ENCODE measurements at places on chromosomes 11 and 22.
A peak's percentile ranks its signal among the peaks of the same experiment; 100 is the strongest.

- DNase-seq = no peak
Observed at GRCh38 chr22:49228431-49229037, 599.1 kb downstream of the BRD1 start.

GRCh38 chr11:61833926-61834277 is 5.8 kb downstream of the FADS2 start:
- DNase-seq = no peak

DNA sequence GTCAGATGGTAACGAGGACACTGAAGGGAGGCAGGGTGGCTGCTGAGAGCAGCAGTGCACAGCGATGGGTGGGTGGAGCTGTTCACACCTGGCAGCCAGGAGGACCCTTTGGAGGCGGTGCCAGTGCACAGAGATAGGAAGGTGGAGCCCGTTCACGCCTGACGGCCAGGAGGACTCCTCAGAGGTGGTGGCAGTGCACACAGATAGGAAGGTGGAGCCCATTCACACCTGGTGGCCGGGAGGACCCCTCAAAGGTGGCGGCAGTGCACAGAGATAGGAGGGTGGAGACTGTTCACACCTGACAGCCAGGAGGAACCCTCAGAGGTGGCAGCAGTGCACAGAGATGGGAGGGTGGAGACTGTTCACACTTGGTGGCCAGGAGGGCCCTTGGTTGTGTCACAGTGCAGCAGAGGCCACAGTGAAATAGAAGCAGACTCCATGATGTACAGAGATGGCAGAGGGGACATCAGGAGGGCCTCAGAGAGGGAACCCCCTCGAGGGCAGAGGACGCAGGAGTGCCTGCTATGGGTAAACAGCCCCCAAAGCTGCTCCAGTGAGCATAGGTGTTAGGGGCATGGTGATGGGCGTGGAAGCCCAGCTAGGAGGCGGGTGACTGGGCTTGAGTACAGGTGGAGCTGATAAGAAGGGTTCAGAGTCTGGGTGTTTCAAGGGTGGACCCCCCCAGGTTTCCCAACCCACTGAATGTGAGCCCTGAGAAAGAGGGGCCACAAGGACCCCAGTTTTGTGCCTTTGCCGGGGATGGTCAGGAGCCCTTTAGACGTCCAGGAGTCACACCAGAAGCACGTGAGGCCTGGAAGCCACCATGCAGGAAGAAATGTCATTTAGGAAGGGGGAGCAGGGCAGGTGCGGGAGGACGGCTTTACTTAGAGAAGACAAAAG is 566.7 kb downstream of the BRD1 start:
- no peak for DNase-seq

- no peak for DNase-seq
Observed at GRCh38 chr22:26443901-26444690, 15.0 kb downstream of the ASPHD2 start.

GRCh38 chr22:50016988-50017700 is 4.6 kb upstream of the IL17REL start:
- DNase-seq = no peak

DNA sequence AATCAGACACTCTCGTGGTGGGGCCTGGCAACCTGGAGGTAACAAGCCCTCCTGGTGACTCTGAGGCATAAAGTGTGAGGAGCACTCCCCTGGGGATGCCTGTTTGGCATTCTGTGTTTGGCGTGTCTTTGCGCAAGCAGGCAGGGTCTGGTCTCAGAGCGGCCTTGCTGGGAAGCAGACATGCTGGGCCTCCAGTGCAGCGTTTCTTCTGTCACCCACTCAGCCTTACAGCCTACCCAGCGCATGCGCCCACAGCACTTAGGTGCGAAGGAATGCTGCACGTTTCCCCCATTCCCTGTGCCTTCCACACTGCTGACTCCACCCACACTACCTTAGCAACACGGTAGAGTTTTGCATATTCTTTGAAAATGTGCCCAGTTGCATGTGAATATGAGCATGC is 7.4 kb upstream of the CXCR5 start:
- DNase-seq = no peak

DNA sequence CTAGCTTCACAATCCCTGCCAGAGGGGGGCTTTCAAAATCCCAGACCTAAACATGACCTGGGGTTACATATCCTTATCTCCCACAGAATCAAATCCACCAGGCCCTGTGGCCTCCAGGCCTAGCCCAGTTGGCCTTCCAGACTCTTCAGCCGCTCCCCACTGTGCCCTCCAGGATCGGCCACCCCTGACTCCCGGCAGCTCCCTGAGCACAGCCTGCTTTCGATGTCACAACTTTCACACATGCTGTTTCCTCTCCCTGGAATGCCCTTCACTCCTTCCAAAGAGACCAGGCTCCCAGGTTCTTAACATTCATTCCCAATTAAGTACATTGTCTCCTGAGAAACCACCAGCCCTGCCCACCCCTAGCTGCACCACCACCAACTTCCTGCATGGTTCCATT is 62.7 kb downstream of the CSNK2A3 start:
- no peak for DNase-seq

DNA sequence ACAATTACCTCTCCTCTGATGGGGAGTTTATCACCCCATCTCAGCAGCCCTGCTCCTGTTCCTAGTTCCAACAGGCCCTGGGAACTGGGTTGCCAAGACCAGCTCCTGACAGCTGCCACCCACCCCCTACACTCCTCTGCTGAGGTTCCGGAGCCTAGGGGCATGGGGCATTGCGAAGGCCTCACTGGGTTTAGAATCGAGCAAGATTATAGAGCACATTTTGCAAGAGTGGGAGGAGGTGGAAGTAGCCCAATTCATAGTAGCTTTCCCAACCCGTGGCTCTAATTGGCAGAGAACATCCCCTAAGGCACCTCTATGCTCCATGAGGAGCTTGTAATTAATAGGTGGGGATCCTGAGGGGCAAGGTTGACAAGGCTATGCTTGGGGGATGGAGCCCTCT is 23.0 kb downstream of the MYEOV start:
- DNase-seq = no peak

GRCh38 chr22:33811208-33811607 is 109.1 kb downstream of the LARGE1 start:
- DNase-seq = no peak

DNA sequence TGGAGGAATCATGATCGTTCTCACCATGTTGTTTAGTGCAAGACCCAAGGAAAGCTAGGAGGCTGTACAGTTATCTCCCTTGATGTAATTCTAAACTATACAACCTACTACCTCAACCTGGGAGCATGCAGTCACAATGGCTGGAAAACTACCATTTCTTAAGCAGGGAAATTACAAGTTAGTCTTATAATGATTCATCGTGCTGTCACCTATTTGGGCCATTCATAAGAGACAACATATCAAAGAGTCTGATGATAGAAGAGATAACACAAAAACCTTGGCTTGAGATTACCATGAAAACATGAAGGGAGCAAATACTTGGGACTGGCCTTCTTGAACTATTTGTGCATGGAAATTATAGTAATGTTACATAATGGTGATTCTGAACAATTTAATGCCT is 30.5 kb upstream of the BLID start:
- no peak for DNase-seq

DNA sequence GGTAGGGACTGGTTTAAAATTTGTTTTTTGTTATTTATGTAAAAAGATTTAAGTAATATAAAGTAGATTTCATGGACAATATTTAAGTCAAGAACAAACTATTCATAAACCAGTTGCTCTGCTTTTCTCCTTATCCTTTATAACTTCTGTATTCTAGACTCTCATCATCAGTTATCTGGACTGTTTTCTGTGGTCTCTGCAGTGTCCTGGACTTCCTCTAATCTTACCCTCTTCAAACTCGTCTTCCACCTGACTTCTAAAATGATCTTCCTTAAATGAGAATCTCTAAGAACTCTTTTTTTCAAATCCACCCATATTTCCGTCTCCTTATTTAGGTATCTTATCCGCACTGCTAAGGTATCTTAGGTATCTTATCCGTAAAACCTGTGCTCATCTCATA is 8.1 kb downstream of the RRM1 start:
- no peak for DNase-seq

GRCh38 chr11:75148436-75148983 is 2.4 kb upstream of the SLCO2B1 start:
- no peak for DNase-seq

- DNase-seq = no peak
Observed at GRCh38 chr22:45843031-45843430, 133.9 kb downstream of the WNT7B start.

DNA sequence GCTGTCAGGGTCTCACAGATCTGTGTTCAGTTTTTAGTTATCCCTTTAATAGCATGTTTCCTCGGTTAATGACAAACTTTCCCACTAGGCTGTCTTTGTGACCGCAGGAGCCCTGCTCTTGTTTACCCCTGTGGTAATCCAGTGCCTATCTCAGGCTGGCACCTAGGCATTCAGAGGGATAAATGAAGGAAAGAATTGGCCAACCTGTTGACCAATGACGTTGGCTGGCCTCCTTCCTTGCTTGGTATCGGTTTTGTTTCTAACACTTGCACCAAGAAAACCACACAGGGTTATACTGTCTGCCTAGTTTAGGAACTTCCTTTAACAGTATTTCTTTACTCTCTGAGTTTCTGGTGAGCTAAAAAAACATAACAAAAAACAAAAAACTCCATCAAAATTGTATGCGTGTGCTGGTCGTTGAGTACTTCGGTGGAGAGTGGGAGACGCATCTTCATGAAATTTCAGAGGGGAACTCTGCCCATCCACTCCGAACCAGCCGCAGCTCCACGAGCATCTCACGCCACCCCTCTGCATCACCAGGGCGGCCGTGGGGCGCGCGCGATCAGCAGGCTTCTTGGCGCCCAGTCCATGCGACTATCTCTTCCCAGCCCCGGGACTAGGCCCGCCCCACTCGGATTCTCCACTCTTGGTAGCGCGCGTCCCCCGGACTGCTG is 563 bp upstream of the ENDOD1 start:
- peak; percentile 24 for DNase-seq

DNA sequence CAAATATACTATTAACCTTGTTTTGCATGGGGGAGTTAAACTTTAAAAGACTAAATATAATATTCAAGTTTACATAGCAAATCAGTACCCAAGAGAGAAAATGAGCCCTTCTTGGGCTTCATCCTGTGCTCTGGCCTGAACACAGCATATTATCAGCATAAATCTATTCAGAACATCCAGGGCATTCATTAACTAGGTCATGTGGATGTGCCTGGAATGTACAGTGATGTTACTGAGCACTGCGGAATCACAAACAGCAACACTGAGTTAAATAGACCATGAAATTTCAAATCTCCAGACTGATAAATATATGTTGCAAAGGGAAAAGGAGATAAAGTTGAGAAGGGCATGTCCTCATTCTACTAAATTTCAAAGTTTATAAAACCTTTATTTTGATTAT is 426.4 kb downstream of the AASDHPPT start:
- DNase-seq = peak; percentile 80

Data from ACHN (cell line).